Hippocampal formation (tissue), 2 donors: ENCODE measurements at places on chromosomes 7 and 10.

DNA sequence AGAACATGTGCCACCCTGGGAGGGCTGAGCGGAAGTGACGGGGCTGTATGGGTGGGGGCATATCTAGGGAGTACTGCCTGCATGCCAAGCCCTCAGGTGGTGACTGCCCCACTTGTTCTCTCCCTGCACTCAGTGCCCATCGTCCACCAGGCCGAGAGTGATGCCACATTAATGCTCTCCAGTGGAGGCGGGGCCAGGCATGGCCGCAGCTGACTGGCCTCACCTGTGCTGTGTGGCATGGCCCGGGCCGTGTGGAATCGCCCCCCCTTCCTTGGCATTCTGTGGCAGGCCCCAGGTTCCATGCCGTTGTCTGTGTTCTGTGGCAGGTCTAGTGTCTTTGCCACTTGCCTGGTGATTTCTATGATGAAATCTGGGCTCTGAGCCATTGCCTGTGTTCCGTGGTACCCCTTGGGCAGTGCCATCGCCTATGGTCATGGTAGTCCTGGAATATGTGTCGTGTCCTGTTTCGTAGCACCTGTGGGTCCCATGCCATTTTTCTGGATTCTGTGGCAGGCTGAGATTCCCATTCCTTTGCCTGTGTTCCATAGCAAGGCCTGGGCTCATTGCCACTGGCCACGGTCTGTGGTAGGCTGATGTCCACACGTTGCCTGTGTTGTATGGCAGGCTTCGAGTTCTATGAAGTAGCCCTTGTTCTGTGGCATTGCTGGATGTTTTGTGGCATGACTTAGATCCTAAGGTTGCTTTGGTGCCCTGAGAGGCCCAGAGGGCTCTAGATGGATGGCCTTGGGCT is 8.9 kb downstream of the FLNC start:
- no peak for DNase-seq

- DNase-seq, result no peak
These were observed 73.9 kb downstream of the SH2D4B start for GRCh38 chr10:80611481-80612185.

- no peak for DNase-seq
These were observed 15.2 kb upstream of the PDZD8 start for GRCh38 chr10:117390420-117390819.

DNA sequence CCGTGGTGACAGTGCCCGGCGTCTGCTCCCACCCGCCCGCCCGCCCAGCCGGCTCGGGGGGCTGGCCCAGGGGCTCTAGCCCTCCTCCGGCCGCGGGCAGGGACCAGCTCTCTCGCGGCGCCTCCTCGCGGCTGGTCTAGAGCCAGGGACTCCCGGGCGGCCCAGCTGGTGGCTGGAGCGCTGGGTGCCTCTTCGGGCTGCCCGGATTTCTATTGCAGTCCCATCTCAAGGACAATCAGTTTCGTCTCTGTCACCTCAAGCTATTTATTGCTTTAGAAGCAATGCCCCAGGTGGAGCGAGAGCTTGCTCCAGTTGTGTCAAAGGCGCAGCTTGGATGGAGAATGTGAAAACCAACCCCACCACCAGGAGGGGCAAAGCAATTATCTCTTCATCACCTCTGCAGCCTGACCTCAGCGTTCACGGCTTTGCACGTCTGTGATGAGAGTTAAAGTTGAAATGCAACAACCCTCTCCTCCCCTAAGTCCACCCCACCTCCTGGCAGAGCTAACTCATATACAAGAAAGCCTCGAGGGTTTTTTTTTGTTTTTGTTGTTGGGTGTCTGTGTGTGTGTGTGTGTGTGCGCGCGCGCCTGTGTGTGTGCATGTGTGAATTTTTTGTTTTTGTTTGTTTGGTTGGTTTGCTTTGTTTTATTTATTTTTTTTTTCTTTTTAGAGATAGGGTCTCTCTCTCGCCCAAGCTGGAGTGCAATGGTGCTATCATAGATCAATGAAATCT is at the start of gene ITGA8:
ITGA8 (minus strand) TSS at position 24 of the 736 bp plus-strand sequence. CDS start 151 bp downstream, outside the sequence.
- no peak for DNase-seq

- no peak for DNase-seq
These were observed 17.2 kb upstream of the GPR158 start for GRCh38 chr10:25157650-25158049.

DNA sequence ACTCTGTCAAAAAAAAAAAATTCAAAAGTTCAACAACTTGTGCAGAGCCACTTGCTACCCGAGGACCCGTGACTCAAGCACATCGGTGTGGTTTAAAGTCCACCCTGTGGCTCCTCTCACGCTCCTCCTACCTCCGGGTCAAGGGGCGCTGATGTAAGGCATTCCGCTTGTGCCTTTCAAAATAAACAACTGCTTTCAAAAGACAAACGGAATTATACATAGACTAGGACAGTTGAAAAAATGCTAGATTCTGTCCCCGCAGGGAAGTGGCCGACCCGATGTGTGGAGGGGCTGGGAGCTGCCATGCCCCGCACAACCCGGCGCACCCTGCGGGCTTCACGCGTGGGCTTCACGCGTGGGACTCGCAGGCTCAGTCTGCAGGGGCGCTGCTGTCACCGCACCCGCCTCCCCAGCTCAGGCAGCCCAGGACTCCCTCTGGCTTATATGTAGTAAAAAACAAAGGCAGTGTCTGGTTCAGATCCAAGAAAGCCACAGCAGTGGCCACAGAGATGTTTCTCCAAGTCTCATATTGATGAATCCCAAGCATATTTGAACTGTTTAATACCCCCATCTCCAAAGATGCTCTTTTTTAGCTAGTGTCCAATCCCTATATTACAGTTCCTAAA is 239.7 kb upstream of the INHBA start:
- DNase-seq, result no peak
